ENCODE measurements at places on chromosomes 1 and 21.

- DNase-seq: no peak
Observed at GRCh38 chr1:30132602-30133286, 590.6 kb downstream of the MATN1 start.

DNA sequence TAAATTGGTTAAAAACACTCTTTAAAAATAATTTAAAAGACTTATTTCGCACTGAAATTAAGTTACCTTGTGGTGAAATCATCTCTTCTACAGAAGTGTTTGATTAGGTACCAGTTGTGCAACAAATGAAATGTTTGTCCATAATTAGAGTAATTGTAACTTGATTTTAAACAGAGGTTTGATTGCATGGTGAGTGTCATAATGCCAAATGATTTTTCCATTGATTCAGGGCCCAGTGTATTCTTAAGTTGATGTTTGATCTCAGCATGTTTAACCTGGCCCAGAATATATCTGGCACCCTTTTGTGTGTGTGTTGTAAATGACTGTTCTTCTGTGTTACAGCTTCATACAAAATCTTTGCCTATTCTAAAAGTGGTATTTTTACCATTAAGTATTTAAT lies 28.5 kb downstream of the LRRC8B start:
- DNase-seq: no peak

DNA sequence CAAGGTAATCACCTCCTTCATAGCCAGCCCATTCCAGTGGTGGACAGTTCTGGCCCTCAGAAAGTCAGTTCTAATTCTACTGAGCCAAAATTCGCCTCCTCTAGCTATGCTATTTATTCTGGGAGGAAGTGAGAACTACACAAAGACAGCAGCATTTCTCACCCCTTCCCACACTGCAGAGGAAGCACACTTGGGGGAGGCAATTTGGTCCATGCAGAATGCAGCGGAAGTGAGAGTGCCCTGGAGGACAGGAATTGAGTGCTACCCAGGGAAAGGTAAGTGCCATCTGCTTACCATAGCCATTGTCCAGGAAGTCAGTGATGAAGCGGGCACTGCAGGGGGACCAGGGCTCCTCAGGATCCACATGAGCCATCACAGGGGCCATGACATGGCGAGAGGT lies 3.7 kb downstream of the ADAMTS4 start:
- no peak for DNase-seq

- DNase-seq: no peak
Observed at GRCh38 chr21:15095326-15095725, 30.5 kb upstream of the NRIP1 start.

DNA sequence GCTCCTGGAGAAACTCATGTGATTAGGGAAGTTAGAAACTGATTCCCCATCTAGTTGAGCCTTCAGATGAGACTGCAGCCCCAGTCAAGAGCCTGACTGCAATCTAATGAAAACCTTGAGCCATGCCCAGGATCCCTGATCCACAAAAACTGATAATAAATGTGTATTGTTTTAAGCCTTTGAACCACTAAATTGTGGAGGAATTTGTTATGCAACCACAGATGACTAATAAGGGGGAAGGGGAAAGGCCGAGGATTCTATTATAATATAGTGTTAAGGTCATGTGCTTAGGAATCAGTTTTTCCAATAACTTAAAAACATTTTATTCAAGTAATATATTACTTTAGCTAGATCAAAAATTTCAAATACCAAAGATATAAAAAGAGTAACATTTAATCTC lies 52.8 kb upstream of the USP25 start:
- DNase-seq: no peak
